NCI-H1092 (cell line): ENCODE measurements at places on chromosomes 3 and 15.
A peak's percentile ranks its signal among the peaks of the same experiment; 100 is the strongest.

DNA sequence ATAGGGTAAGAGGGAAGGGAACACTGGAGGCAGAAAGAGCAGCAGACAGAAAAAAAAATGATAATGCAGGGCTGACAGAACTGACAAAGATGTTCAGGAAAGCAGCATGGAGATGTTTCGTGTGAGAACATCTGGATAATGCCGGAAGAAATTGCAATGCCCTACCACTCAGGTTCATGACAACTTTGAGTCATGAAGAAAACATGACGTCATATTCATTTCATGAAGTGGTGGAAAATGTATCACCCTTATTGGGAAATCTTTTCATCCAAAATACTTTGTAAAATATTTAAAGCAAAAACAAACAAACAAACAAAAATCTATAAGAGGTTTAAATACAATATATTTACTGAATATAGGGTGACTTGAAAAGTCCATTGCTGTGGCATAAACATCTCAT, 305.4 kb upstream of the IGF1R start:
- no peak for DNase-seq

- no peak for DNase-seq
Observed at GRCh38 chr3:161305095-161305991, 66.0 kb downstream of the SPTSSB start.

DNA sequence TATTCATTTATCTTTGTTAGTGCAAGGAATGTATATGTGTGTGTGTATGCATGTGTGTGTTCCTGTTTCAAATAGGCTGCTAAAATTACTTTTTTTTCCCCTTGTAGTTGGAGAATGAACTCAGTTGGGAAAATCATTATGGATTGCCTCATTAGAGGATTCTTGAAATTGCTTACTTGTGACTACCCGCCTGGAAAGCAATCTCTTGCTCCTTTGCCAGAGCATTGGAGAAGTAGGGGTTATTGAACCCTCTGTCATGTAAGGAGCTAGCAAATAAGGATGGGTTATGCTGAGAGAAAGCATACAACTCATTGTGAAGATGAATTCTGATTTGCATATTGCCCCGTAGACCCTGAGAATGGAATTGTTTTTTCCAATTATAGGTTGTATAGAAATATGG, 474.5 kb downstream of the CADM2 start:
- DNase-seq, result no peak

- no peak for DNase-seq
Observed at GRCh38 chr3:64351713-64352638, 126.7 kb upstream of the PRICKLE2 start.

DNA sequence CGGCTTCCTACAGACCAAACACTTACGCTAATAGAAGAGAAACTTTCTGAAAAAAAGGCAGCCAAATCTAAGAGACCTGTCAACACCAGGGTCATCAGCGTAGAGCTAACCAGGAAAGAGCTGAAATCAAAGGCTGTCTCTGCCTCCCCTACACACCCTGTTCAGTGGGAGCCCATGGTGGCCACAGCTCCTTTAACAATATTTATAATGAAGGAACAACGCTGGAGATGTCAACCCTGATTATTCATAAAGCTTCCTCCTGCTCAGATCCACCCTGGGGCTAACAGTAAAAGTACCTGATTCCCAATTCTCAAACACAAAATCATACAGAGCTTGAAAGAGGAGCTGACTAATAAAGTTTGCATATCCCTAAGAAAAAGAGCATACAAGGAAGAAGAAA, 133.7 kb downstream of the ANXA2 start:
- no peak for DNase-seq

DNA sequence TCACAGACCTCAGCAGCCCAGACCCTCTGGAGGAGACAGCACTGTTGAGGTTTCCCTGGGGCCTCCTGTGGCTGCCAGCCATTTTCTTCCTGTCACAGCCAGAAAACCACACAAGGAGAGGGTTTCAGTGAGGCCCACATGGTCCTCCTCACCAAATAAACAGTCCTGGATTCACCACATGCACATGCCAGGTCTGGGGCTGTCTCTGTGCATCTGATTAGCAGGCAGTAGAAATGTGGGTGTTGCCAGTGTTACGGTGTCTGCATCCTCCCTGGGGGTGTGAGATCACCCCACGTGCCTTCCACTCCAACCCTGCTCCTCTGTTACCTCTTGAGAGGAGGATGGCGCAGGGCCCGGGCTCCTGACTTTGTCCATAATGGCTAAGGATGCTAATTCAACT, 140.4 kb downstream of the CHDH start:
- DNase-seq, result no peak

- DNase-seq, result no peak
Observed at GRCh38 chr3:160801386-160802118, 45.5 kb downstream of the PPM1L start.

DNA sequence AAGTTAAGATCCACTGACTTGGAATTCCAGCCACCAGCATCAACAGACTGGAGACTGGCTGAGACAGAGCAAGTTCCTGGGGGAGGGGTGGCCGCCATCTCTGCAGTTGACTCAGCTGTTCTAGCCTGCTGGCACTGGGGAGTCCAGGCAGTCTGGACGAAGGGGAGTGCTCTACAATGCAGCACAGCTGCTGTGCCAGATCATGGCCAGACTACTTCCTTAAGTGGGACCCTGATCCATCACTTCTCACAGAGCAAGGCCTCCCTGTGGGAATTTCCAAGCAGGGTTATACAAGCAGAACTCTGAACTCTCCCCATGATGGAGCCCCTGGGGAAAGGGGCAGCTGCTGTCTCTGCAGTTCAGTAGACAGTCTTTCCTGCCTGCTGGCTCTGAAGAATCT, 35.2 kb downstream of the PYGO1 start:
- DNase-seq, result no peak

DNA sequence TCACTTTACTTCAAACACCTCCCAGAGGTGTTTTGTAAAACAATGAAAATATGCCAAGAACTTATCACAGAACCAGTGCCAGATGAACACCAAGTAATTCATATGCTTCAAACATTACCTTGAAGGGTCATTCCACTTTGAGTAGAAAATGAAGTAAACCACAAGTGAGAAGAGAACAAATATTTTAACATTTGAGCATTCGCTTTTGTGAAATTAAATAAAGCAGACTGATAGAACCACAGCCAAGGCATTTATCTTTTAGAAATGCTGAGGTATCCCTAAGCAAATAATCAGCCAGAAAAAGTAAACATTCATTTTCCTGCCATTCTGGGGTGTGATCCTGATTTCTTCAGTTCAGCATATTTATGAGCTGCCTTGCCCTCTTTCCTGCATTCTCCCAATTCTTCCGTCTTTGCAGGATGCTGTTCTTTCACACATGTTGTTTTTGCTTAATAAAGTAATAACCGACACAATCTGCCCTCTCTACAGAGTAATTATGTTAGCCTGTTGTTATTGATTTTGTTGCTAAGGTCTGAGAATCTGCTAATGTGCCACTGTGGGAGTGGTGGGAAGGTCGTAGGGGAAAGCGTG, 235.6 kb upstream of the TGFBR2 start:
- DNase-seq, result no peak

DNA sequence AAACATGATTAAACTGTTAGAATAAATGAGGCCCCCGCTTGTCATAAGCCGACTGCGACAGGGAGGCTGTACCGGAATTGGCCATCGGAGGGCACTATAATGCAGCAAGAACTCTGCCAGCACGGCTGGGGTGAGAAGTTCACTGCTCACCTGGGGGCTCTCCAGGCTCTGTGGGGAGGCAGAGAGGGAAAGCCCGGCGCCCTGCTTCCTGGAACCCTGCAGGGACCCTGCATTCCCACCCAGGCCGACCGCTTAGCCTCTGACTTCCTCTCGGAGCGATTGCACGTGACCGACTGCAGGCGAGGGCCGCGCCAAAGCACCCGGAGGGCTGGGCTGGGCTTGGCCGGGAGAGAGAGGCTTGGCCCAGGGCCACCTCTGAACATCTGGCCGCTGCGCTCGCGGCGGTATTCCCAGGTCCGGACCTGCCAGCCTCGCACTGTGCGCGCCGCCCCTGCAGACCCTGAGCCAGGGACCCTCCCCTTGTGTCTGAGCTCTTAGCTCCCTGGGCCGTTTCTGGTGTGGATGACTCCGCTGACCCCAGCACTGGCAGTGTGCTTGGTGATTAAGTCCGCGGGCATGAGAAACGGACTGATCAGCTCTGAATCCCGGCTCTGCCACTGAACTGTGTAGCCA, 26.2 kb downstream of the DRD3 start:
- peak; percentile 93 for DNase-seq

DNA sequence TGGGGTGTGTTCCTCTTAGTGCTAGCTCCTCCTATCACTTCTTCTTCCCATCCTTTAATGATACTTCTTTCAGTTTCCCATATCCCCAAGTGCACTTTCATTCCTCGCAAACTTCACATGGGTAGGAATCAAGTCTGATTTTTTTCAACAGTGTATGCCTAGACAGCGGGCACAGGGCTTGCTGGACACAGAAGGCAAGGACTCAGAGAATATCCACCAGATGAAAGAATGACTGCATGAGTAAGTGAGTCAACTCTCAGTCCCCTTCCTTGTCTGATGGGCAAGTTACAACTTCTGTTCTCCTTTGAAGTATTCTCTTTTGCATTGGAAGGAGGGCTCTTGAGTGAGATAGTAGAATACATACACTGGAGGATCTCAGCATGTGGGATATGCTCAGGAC, 3.1 kb upstream of the SQOR start:
- DNase-seq, result no peak

- DNase-seq, result no peak
Observed at GRCh38 chr3:129657261-129658046, 51.0 kb upstream of the PLXND1 start.

GRCh38 chr3:57910990-57911389, 97.2 kb upstream of the FLNB start:
- no peak for DNase-seq

DNA sequence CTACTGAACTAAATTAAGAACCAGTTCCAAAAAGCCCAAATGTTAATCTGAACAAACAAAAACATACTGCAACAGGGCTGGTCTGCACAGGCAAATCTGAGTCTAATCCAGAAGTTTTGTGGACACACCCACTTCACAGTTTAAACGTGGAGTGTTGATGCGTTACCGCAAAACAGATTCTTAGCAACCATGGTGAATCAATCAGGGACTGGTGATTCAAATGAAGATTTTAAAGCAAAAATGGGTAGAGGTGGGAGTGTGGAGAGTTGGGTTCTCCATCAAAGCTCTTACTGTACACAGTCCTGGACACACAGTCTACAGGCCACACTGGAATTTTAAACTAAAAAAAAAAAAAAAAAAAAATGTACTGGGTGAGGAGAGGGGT, 5.2 kb downstream of the ANXA2 start:
- no peak for DNase-seq

DNA sequence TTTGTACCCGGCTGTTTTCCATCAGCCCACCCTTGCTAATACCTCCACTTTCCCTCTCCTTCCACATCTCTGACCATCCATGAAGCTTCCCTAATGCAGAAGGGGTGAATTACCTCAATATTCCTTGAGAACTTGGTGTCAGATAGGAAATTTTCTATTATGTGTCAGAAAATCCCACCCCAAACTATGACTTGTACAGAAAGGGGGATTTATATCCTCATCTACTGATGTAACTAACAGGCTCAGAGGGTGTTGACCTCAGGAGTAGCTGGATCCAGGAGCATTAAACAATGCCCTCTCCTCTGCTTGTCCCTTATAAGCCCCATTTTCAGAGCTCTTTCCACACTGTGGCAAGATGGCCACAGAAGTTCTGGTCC, 242.8 kb upstream of the TLE3 start:
- no peak for DNase-seq

DNA sequence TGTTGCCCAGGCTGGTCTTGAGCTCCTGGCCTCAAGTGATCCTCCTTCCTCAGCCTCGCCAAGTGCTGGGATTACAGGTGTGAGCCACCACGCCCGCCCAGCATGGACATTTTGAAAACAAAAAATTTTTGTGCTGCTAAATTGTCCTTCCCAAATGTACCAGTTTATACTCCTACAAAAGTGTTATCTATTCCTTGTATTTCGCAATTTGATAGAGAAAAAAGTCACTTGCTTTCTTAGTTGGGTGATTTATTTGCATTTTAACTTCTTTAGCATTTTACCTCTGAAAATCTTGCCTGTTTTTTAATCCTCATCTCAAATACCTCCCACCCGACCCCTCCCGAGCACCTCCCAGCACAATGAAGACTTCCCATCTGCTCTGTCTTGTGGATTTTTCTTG, 46.8 kb downstream of the PDE8A start:
- DNase-seq, result no peak

- no peak for DNase-seq
Observed at GRCh38 chr3:175111036-175111435, 251.9 kb downstream of the NAALADL2 start.

GRCh38 chr3:183313764-183314163, 60.7 kb downstream of the B3GNT5 start:
- no peak for DNase-seq

DNA sequence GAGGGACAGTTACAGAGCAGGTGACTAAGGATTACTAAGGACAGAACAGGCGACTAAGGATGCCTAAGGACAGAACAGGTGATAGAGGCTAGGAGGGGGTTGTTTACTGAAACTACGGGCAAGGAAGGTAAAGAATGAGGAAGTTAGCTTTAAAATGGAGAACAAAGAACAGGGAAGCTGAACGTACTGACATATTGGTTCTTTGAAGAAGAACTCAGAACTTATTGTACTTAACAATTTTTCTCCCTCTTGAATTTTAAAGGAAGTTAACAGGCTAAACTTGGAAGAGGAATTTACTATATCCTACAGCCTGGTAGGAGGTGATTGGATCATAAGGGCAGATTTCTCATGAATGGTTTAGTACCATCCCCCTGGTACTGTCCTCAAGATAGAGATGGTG, 290.2 kb downstream of the SHQ1 start:
- no peak for DNase-seq

DNA sequence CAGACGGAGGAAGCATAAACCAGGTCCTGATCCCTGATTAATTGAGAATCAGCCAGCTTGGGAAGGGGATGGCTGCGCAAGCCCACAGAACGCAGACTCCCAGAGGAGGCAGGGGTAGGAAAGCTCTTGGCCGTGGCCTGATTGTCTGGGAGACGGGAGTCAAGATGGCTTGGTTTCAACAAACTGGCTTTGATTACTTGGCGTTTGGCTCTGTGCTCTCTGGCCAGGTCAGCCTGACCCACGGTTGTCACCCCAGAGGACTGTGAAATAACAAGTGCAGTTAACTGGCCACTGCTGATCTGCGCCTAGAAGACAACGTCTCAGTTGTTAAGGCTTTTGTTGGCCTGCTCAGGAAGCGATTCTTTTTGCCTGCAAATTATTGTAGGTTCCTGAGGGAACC, 387.0 kb upstream of the PROK2 start:
- no peak for DNase-seq

GRCh38 chr15:74306781-74307217, 60.6 kb downstream of the CYP11A1 start:
- DNase-seq, result no peak
